ENCODE measurements at places on chromosomes 12 and 14.

- peak; percentile 17 for DNase-seq
Measured at GRCh38 chr12:69329669-69330428, 18.3 kb upstream of the LYZ start.

DNA sequence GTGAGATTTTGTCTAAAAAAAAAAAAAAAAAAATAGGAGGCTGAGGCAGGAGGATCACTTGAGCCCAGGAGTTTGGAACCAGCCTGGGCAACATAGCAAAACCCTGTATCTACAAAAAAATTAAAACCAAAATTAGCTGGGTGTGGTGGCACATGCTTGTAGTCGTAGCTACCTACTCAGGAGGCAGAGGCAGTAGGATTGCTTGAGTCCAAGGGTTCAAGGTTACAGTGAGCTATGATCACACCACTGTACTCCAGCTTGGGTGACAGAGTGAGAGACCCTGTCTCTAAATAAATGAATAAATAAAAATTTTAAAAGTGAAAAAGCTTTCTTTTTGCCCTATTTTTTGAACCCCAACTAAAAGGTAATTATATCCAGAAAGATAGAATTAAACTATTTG lies 113.6 kb downstream of the PEBP1 start:
- DNase-seq: no peak

- DNase-seq: no peak
Measured at GRCh38 chr12:26238341-26239121, 43.2 kb downstream of the SSPN start.

GRCh38 chr14:50736932-50737419 lies 68.9 kb upstream of the SAV1 start:
- peak; percentile 31 for DNase-seq

- DNase-seq: no peak
Measured at GRCh38 chr14:69501423-69501838, 16.9 kb downstream of the PLEKHD1 start.

GRCh38 chr14:61585598-61586543 lies 109.4 kb upstream of the HIF1A start:
- no peak for DNase-seq

- DNase-seq: no peak
Measured at GRCh38 chr12:127294651-127295210, 972.2 kb upstream of the TMEM132C start.

DNA sequence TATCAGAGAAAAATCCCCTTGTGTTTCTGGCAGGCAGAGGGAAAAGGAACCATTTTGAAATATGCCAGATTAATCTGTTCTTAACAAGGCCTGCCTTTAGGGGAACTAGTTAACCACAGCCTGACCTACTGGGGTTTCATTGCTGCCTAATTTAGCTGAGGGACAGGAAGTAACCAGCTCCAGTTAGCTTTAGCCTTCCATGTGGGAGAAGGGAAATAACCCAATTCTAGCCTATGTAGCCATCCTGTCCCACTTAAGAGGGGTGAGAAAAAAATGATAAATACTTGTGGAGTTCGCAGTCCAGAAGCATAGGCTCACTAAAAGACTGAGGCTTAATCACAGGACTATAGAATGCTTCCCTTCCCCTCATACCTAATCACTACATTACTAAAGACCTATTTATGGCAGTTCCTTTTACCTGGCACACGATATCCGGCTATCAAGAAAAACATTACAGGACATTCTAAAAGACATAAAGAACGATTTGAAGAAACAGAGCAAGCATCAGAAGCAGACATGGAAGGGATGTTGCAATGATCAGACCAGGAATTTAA lies 22.8 kb downstream of the COX8C start:
- no peak for DNase-seq

- no peak for DNase-seq
Measured at GRCh38 chr12:15852383-15852782, 29.8 kb upstream of the STRAP start.

DNA sequence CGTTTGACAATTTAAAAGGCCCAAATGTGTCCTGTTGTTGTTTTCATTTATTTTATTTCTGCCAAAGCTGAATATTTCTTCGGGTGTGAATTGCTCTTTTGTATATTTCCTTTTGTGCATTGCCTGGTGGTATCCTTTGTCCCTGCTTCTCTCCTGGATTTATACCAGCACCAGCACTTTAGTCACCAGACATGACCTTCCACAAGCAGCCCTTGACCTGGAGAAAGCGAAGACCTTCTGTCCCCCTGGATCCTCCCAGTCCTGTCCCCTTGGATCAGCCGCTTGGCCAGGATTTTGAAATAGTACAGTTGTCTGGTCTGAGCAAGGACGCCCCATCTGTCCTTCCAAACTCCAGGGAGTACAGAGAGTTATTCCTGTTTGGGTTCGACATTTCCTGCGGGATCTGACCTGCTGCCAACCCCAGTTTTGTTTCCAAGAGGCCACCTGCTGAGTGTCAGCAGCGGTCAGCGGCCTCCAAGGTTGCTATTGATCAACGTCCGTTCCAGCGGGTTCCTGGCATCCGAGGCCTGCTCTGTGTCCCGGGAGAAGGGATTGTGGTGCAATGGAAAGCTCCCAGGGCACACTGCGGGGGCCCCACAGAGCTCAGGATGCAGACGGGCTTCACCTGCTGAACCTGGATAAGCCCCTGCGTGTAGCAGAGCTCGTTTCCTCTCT lies 45.1 kb upstream of the CHGA start:
- no peak for DNase-seq

GRCh38 chr12:56206452-56207166 lies 15.1 kb downstream of the RNF41 start:
- peak; percentile 24 for DNase-seq

DNA sequence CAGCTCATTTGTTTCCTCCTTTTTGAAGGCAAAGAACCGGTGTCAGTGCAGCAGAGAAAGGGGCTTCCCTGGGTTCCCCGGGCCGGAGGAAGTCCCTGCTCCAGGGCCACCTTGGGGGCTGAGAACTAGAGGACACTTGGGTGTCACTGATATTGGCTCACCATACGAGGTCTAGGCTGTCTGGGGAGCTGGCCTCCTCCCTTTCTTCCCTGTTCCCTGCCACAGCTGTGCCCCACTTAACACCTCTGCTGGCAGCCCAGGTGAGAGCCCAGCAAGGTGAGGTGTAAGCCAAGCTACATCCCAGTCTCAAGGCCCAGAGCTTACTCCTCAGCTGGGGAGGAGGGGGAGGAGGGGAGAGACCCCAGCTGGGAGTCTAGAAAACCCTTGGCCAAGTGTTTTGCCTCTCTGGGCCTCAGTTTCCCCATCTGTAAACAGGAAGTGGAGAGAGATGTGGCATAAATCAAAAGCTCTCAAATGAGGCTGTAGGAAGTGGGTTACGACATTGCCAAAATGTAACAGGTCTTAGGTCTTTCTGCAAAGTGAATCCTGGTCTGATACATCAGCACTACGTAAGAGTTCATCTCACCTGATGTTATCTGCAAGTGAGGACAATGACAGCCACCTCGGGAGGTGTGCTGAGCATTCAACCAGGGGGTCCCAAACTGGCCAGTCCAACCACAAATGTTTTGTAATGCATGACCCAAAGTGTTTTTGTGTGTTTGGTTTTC lies 25.5 kb downstream of the RASAL1 start:
- no peak for DNase-seq

DNA sequence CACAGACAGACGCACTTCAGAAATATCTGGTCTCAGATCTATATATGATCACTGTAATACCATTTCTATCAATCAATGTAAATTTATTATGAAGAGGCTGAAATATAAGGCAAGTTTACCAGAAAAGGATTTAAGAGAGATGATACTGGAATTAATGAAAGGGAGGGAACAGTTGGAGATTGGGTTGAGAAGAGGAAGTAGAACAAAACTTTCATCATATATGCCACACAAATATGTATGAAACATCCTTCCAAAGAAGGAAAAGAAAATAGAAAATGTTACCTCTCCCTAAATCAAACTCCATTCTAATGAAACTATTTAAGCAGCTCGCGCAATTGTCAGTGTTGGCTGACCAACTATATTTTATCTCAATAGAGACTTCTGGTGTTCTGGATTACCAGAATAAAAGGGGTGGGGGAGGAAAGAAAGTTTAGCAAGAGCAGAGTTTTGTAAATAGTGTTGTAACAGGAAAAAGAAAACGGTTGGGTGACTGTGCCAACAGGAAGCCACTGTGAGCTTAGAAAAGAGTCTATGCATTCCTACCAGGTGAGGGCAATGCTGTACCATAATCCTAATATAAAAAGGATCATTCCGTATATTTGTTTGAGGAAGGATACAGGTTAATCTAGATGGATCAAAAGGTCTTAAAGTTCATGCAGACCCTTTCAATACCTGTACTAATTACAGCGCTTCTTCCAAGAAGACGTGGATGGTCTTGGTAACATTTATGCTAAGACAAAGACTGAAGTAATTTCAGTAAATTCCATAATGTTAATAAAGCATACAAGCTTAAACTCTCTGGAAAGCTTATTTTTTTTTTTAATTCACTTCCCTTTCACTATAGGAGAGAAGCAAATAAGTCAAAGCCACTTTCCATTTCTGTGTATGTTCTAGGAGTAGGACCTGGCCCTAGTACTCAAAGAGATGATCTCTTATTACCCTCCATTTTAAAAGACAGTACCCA lies 14.5 kb upstream of the LLPH start:
- no peak for DNase-seq

- DNase-seq: no peak
Measured at GRCh38 chr12:97200181-97200580, 262.4 kb upstream of the RMST start.

DNA sequence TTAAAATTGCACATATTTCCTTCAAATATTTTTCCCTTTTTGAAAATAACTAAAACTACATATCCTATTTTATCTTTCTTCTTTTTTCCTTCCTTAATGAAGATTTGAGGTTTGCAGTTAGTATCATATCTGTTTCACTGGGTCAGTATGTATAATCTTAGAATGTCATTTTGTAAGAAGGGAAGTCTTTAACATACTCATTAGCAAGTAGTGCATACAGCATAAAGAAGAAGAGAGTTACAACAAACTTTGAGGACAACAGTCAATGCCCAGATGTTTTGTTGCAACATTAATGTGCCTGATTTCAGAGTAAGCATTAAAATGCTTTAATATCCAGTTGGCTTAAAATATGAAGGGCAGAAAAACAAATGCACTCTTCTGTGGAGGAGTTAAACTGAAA lies 176.9 kb upstream of the FBXO33 start:
- DNase-seq: no peak

- no peak for DNase-seq
Measured at GRCh38 chr12:85821206-85821605, 15.0 kb downstream of the RASSF9 start.

DNA sequence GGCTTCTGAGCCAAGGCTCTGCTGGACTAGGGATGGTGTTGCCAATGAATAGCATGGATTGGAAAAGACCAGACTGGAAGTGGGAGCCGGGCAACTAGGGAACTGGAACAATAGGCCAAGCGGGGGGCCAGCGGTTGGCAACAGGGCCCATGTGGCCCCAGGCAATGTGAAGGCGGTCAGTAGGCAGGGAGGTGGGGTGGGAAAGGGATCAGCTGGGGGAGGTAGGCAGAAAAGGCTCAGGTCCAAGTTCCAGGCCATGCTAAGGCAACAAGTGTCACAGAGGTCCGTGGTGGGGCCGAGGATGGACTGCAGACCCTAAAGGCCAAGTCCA lies 14.9 kb upstream of the MLXIP start:
- no peak for DNase-seq

Data from activated naive CD4-positive, alpha-beta T cell treated with anti-CD3 and anti-CD28 coated beads, Interleukin-2, amount 50 U/mL, for 16 hours (primary cell).